ENCODE measurements at places on chromosomes 6 and 20.

DNA sequence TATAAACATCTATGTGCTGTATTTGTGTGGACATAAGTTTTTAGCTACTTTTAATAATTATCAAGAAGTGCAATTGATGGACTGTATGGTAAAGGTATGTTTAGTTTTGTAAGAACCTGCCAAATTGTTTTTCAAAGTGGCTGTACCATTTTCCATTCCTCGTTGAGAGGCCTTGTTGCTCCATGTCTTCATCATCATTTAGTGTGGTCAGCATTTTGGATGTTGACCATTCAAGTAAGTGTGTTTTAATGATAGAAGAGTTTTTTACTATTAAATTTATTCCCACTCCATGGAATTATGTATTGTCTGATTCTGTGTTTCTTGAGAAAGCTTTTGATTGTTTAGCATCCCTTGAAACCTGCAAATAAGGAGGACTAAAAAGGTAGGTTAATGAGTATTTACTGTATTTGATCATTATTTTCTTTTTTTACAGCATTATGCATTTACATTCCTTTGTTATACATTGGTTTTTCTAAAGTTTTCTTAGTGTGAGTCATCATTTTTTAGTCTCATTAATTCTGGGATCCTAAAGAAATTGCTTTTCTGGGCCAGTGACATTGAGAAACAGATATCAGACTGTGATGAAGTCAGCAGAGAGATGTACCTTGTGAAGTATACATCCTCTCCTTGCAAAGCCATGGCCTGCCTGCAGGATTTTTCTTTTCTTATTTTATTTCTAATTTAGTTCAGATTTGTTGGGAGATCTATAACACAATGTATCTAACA is 312.8 kb upstream of the PTCHD4 start:
- no peak for DNase-seq

DNA sequence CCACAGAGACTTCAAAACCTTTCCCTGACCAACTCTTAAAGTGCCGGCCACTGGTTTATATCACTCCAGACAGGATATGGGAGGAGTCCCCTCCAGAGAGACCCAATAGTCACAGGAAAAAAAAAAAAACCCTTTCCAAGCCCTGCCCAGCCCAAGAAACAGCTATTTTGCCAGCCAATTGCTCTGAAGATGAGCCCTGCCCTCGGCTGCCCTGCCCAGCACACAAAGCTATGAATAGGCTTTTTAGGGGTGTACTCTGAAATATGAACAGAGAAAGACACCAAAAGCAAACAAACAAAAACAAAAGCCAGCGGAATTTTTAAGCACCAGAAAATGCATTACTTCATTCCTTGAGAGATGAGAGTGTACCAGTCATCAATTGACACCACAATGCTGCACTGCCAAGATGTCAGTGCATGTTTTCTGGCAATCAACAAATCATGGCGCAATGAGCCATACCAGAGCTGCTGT is 275.1 kb downstream of the C6orf118 start:
- DNase-seq: no peak

GRCh38 chr6:47161176-47161687 is 119.1 kb upstream of the ADGRF1 start:
- DNase-seq: no peak

GRCh38 chr6:87724983-87725811 is 23.2 kb upstream of the AKIRIN2 start:
- DNase-seq: no peak

All from NCI-H2029 (cell line).